Tibial nerve (tissue), 4 donors: ENCODE measurements at places on chromosomes 1 and 21.

- DNase-seq: no peak
These were observed 19.5 kb downstream of the PARK7 start for GRCh38 chr1:7980984-7981383.

- no peak for DNase-seq
These were observed 23.1 kb downstream of the SLC35A3 start for GRCh38 chr1:99992760-99993467.

GRCh38 chr1:203305809-203306088 lies 430 bp downstream of the BTG2 start:
- no peak for DNase-seq

DNA sequence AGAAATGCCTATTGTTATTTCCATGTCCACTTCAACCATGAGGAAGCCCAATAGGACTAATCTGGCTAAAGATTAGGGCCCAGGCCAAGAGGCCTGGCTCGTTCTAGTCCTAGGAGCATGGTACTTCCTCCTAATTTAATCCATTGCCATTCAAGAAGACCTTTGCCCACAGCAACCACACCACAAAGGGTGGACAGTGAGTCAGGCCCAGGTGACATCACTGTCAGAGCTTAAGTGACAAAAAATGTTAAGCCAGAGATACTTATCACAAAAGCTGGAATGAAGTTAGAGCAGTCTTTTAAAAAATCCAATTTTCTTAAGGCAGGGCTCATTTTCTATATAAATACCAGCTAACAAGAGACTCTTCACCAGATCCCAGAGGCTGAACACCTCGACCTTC lies at the start of gene SPRR3:
Gene SPRR3 (plus strand): TSS at position 368 of the 400 bp plus-strand sequence. CDS start 1,272 bp downstream, outside the sequence.
- DNase-seq: no peak

DNA sequence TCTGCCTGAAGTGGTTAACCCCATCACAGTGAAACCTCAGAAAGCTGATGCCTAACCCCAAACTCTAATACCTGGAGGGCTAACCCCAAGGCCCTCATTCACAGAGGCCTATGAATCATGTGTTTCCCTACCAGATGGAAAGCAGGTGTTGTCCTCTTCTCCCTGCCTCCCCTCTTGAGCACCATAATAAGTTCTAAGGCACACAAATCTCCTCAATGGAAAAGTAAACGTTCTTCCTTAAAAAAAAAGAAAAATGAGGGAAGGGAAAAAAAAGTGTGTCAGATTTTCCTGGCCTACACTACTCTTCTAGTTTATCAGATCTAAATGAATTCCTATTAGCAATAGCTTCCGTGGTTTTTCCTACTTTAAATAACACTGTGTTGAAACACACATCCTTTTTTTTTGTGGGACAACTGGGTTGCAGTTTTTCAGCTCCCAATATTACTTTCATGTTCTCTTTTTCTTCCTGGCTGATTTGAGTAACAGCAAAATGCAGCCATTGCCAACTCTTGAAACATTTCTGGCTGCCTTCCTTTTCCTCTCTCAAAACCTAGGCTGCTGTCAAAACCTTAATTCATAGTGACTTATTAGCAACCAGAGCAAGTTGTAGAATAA lies 43.2 kb downstream of the SLC44A3 start:
- no peak for DNase-seq

GRCh38 chr1:217136895-217137205 lies 413.6 kb upstream of the ESRRG start:
- DNase-seq: no peak

DNA sequence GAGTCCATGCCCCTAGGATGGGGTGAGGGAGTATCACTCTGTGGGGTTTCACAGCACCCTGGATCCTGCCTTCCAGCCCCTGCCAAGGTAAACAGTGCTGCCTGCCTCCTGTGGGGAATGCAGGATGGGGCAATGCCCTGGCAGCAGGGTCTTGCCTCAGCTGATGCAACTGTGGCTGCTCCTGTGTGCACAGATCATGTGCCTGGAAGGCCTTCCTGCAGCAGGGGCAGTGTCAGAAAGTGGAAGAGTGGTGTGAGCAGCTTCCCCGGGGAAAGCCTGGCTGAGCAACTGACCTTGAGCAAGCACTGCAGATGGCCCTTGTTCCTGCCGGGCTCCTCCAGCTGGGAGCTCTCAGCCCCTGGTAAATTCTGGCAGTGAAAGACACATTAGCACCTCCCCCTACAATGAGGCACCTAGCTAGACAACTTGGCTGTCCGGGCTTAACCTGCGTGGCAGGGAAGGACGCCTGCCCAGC lies 9.9 kb downstream of the TOR3A start:
- DNase-seq: peak; percentile 51

DNA sequence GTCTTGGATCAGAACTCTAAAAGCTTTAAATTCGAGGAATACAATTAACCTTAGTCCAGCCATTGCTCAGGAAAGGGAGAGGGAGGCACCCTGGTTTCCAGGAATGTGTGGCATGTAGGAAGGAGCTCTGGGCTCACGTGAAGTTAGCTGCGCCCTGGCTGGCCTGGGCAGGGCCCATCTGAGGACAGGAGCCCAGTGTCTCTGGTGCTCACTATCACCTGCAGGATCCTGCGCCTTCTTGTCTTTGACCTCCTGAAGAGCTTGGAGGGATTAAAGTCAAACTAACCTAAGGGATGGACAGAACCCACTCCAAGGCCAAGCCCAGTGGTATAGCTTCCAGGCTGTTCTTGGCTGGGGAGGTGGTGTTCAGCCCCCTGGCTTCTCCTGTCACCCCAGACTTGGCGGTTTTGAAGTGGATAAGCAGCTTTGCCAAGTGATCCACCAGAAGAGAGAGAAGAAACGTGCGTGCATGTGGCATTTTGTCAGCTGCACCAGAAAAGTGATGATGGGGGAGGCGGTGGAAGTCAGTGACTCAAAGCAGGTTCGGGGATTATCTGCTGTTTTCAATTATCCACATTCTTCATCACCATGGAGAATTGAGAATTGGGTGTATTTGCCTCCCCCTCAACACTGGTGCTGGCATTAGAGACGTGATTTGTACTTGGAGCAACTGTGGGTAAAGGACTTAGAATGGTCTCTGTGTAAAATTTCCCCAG lies 11.9 kb upstream of the KCNN3 start:
- DNase-seq: no peak

GRCh38 chr1:228154670-228155571 lies 5.2 kb downstream of the GJC2 start:
- DNase-seq: no peak

GRCh38 chr1:159873530-159874143 lies 11.2 kb upstream of the VSIG8 start:
- no peak for DNase-seq

DNA sequence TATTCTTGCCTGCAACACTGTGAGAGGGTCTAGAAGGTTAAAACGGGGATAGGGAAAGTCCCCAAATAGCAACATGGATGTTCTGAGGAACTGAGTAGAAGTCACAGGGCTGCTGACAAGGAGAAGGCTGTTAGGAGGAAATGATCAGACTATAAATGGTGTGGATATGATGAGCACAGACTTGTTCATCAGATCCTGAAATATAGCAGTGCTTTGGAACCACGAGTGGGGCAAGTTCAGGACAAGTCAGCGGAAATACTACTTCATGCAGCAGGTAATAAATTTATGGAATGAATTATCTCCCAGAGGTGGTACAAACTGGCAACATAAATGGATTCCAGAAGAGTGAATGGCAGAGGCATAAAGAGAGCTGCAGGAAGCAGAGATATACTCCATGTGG lies 3.2 kb upstream of the KIAA0040 start:
- DNase-seq: no peak

DNA sequence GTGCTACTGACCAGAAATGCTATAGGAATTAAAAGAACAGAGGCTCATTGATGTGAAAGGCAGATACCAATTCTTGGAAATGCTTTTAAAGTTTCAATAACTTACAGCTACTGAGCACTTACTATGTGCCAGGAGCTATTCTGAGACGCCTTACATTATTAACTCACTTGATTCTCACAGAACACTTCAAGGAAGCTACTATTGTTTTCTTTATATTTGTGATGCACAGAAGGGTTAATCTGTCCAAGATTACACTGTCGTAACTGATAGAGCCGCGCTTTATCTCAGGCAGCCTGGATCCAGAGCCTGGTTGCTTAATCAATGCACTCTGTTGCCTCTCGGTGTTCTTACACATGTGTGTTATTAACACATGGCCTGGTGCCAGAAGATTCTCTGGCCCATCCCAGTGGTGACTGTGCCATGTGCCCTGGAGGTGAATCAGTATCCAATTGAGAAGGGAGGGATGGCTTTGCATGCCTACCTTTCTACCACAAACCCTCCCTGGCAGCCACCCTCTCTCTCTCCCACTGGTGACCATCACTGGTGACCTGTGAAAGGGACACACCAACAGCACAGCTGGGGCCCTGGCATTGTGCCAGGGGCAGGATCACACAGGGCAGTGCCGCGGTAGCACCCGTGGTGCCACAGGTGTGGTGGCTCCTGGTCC lies 8.8 kb downstream of the FMO1 start:
- peak; percentile 45 for DNase-seq

DNA sequence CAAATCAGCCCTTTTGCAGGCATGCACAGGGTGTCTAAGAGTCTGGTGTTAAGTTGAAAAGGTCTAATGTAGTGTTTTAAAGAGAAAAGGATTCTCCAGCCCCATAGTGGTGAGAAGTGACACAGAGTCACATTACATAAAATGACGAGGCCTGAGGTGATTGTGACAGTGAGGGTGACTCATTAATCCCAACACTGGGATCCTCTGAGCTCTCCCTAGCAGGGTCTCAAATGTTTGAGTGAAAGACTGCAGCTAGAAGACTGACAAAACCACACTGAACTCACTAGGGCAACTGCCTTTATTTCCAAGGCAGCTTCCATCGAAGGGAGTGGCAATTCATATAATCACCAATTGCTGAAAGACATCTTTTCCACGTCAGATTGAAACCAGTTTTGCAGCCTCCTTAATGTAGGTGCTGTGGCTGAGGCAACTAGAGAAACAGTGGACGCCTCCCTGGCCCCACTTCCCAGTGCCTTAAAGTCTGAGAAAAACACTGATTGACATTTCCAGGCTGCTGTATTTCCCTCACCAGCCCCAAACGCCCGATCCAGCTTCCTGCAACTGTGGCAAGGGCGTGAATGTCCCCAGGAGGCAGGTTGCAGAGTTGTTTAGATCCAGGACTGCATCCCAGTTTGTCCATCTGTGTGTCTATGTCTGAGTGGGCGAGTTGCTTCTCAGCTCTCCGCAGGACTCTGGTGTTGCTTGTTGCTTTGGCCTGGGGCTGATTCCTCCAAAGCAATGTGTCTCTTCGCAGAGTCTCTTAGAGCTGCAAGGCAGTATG lies 81.4 kb downstream of the RUNX1 start:
- no peak for DNase-seq

- DNase-seq: no peak
These were observed 683 bp downstream of the PPOX start for GRCh38 chr1:161166669-161167548.

DNA sequence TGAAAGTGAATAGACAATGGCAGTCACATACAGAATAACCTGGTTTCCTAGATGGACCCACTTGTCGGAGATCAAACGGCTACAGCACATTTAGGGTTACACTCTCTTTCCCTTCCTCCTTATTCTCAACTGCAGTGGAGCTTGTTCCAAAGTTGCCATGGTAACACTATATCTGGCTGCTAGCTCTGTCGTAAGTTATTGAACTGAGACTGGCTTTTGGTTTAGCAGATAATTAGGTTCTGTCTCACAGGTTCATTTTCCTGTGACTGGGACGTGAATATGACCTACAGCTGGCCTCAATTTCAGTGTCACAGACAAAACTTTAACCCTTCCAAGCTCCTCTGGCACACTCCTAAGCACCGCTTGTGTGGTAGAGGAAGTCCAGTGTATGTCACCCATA lies 875.8 kb downstream of the USP25 start:
- no peak for DNase-seq

DNA sequence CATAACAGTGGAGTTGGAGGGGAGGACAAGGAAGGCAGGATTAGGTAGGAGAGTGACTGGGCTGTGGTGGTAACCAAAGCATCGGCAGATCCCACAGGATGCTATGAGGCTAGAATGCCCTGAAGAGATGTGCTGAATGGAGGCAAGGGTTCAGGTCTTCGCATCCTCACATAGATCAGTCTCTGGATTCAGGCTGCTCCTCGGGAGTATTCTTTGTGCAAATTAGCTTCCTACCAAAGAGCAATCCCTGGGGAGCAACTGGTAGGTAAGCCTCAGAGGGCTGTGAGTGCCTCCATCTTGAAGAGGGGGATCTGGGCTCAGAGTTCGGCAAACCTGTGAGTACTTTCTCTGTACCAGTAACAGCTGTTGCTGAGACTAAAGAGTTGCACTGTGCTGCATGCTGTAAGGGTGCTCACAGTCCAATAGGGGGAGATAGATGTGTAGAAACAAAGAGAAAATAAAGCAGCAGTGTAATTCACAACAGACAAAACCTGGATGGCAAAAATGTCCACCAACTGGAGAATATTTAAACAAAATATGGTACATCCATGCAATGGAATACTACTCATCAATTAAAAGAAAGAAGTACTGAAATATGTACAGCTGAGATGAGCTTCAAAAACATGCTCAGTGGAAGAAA lies 322.4 kb upstream of the DEPDC1 start:
- no peak for DNase-seq

DNA sequence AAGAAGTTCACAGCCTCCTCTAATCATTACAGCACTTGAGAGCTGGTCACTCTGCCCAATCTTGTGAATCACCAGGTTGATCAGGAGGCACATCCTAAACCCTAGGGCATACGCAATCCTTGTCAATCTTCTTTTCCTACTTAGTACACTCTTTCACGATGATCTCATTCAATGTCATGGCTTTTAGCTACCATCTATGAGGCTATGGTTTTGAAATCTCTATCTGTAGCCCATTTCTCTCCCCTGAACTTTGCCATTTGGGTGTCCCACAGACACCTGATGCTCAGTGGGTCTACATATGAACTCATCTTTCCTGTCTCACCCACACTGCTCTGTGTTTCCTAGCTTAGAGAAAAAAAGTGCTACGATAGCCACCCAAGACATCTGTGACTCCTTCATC lies 1.9 kb upstream of the MED18 start:
- no peak for DNase-seq

GRCh38 chr1:37831109-37831508 lies 23.1 kb upstream of the YRDC start:
- no peak for DNase-seq

DNA sequence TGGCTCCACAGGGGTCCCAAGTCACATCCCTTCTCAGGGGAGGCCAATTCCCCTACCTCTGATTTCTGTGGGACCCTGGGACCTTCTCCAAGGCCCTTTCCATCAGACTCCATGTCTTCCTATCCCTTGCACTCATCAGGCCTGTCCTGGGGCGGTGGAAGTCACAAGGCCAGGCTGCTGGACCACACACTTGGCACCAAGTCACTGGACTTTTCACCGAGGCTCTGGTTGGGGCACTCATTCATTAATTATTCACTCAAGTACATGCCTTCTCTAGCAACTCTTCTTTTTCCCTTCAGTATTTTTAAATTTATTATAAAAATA lies 11.2 kb upstream of the FOXO6 start:
- no peak for DNase-seq

DNA sequence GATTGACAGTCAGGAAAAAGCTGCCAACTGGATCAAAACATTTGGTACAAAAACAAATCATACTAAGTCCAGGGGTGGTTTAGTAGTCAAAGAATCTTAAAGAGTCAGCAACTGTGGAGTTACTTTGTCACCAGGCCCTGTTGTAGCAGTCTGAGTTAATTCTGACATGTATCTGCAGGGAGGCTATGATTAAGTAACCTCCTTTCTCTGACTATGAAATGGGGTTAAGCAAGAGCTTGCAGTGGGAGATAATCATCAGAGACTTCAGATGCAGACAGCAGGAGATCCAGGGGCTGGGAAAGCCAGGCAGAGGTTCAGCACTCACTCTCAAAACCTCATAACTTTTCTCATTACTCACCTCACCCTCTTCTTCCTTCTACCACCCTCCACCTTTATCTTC lies 99.2 kb upstream of the BTG3 start:
- DNase-seq: no peak

- DNase-seq: no peak
These were observed 22.8 kb upstream of the LRRC38 start for GRCh38 chr1:13536571-13536970.
